Ureter (tissue), 1 donor: ENCODE measurements at places on chromosomes 3 and 15. TPM values are rescaled to one million over a fixed set of nuclear protein-coding genes. Genes with fewer than 3 reads are reported as not detected.

- DNase-seq: no peak
Observed at GRCh38 chr3:172653004-172653572, 57.8 kb downstream of the NCEH1 start.

- no peak for DNase-seq
Observed at GRCh38 chr3:45134758-45135521, 11.2 kb downstream of the CDCP1 start.

DNA sequence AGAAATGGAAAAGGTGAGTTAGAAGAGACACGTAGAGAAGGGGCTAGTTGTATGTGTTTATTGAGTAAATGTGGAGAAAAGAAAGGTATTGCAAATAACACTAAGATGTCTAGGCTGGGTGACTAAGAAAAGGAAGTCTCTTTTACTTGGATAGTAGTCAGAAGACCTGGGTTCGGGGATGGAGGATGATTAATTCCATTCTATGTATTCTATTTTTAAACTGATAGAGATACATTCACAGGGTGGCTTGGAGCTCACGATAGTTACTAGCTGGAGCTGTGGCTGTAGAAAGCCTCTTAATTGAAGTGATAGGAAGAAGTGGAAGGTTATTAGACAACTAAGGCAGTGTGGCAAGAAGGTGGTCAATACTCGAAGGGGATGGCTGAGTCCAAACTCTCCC is 65.9 kb upstream of the TNIK start:
- DNase-seq: no peak

DNA sequence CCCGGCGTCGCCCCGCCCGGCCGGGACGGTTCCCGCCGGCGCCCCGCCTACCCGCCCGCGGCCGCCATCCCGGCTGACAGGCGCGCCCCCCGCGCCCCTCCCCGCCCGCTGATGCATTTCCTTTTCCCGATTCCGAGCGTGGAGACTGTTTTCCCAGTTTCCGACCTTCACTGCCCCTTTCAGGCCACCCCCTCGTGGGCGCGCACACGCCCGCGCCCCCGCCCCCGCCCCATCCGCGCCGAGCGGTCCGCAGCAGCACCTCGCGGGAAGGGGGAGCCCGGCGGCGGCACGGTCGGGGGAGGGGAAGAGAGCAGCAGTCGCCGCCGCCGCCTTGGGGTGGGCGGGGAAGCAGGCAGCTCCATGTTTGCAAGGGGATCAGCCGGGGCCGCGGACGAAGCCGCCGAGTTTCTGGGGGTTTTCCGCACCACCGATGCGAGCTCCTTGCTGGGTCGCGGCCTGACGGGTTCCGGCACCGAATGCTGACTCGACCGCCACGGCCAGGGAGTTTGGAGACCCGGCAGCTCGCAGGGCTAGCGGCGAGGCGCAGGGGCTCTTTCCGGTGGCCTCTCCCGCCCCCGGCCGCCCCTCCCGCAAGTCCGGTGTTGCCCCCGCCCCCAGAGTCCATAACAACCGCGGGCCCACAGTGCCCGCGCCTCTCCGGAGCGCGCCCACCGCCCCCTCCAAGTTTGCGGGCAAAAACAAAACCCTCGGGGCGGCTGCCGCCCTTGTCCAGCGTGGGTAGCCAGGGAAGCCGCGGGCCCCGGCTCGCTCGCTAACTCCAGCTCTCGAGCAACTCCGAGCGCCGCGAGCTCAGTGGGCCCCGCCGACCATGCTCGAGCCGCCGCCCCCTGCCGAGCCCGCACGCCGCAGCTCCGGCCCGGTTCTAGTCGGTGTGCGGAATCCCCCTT is 3.2 kb upstream of the SIN3A start:
- peak; percentile 74 for DNase-seq

- no peak for DNase-seq
Observed at GRCh38 chr15:75212200-75212858, 10.6 kb downstream of the C15orf39 start.

Gene BBX
- 87.0 TPM for total RNA-seq

DNA sequence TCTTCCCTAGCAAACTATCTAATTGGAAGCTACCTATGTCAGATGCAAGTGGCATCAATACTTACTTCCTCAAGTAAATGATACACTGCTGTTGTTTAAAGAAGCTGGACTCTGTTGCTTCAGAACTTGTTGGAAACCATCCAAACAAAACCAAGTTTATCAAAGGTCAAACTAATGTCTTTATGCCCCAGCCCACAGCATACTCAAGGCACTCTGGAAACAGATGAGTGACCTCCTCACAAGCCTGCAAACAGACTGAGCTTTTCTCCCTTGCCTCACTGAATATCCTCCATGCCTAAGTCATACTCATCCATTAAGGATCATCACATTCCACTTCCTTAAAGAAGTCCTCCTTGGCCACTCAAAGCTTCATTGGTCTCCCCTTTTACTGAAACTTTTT is 107.4 kb upstream of the ACP3 start:
- no peak for DNase-seq

DNA sequence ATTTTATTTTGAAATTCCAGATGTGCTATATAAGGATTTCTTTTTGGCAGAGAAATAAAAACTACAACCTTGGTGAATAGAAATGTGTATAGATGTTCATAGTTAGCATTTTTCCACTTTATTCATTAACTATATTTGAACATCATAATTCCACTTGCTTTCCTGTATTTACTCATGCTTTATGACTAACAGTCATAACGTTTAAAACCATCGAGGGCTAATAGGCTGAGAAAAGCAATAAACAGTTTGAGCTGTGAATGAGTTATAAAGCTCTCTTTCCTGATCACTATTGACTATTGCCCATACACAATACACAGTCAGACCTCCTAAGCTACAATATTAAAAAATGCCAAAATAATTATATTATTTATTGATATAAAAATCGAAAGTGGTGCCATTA is 502.1 kb upstream of the RASGRP1 start:
- no peak for DNase-seq

DNA sequence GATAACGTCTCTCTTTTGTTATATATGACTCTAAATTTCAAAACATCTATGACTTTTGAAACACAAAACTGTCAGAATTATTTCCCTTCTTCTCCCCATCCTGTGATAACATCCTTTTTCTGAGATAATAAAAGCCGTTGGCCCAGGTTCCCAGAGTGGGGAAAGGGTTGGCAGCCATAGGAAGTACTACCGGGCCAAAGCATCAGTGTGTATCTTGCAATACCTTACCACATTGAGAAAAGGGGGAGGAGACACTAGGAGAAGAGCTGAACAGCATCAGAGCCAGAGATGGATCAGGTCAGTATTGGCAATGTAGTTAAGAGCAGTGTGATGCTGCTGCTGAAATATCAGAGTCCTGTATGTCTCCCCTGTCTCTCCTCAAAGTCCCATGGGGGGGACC is 210.0 kb upstream of the PROK2 start:
- no peak for DNase-seq

DNA sequence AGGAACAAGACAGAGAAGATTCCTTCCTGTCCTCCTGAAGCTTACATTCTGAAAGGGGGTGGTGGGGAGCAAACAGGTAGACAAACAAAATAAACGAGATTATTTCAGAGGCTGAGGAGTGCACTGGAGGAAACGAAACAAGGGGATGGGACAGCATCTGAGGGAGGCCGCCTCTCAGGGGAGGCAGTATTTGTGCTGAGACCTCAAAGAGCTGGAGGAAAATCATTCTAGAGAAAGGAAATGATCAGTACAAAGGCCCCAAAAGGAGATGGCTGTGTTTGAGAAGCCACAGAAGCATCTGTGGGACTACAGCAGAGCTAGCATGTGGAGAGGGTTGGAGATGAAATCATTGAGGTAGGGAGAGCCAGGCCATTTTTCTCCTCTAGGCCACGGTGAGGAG is 55.1 kb downstream of the DCLK3 start:
- DNase-seq: no peak

DNA sequence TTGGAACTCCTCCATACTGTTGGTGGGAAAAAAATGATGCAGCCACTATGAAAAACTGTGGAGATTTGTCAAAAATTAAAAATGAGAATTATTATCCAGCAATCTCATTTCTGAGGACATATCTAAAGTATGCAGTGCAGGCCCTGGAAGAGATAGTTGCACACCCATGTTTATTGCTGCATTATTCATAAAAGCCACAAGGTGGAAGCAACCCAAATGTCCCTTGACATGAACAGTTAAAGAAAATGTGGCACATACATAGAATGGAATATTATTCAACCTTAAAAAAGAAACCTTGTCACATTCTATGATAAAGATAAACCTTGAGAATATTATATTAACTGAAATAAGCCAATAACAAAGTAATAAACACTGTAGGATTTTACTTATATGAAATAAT is 80.9 kb upstream of the ARHGEF26 start:
- no peak for DNase-seq

Gene IL20RB
- 4.3 TPM for total RNA-seq

GRCh38 chr3:188947401-188948280 is 224.1 kb upstream of the TPRG1 start:
- DNase-seq: peak; percentile 96

- DNase-seq: no peak
Observed at GRCh38 chr15:56411122-56411749, 46.0 kb downstream of the TEX9 start.

DNA sequence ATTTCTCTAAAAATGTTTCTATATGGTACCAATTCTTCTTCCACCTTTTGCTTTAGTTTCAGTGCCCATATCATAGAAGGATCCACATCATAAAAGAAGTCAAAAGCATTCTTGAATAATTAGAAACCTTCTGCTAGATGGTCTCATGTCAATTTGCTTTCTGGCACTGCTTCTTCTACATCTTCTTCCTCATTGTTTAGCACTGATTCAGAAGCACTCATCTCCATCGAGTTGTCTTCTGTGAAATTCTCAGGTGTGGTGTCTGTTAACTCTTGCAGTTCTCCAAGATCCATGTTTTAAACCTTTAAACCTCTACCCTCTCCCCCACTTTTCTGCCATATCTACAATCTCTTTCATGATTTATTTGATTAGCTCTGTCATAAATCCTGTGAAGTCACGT is 154.8 kb downstream of the WDR76 start:
- no peak for DNase-seq

- DNase-seq: no peak
Observed at GRCh38 chr3:186150041-186150830, 41.3 kb upstream of the ETV5 start.

DNA sequence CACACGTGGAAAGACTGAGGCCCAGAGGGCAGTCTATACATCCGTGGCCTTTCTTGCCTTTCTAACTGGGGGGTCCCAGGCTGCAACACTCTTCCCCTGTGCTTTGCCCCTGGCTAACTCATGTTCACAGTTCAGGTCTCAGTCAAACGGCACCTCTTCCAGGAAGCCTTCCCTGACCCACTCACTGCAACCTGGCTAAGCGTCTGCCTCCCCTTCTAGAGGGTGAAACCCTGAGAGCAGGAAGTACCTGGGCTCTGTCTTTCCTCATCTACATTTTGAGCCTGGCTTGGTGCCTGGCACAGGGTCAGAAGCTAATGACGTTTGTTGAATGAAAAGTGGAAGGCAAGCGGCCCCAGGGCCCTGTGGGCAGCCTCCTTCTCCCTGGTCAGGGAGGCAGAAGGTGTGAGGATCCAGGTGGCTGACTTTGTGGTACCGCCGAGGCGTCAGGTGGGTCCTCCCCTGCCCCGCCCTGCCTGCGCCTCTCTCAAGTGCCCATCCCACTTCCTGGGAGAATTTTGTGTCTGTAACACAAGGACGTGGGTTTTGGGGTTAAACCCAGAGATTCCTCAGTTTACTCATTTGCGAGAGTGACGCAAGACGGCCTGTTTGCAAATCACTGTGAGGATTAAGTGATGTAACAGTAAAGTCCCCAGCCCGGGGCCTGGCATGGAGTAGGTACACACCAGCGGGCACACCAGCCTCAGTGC is 32.1 kb downstream of the DNASE1L3 start:
- no peak for DNase-seq

Gene KNG1
- not detected for total RNA-seq
